ENCODE measurements at places on chromosomes 7 and 10.
A peak's percentile ranks its signal among the peaks of the same experiment; 100 is the strongest.

DNA sequence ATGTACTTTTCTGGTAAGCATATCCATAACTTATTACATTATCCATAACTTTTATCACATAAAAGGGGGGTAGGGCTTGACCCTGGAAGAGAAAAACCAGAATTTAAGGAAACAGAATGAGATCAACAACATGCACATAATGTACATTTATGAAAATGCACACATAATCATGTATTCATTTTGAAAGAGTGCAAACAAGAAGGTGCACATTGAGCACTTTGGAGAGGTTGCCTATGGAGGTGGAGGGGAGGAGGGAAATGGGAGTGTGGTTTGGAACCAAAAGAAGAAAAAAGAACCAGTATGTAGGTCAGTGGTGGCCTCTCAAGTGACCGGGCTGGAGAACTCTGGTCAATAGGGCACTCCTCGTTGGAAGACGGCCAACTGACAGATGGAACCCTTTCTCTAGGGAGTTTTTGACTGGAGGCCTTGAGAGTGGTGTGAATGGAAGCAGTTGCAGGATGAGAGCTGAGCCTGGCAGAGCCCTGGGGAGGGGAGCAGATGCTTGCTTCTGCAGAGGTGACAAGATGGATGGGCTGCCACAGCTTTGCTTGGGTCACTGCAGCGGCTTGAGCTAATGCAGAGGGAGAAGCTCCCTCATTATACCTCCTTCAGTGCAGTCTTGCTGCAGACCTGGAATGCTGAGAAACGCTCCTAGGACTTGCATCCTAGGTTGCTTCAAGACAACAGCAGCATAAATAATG, 192.7 kb downstream of the SEC23IP start:
- no peak for DNase-seq

GRCh38 chr7:85890244-85890811, 703.5 kb upstream of the SEMA3D start:
- DNase-seq: peak; percentile 37

- peak; percentile 27 for DNase-seq
Measured at GRCh38 chr7:118793582-118793981, 569.1 kb downstream of the ANKRD7 start.

DNA sequence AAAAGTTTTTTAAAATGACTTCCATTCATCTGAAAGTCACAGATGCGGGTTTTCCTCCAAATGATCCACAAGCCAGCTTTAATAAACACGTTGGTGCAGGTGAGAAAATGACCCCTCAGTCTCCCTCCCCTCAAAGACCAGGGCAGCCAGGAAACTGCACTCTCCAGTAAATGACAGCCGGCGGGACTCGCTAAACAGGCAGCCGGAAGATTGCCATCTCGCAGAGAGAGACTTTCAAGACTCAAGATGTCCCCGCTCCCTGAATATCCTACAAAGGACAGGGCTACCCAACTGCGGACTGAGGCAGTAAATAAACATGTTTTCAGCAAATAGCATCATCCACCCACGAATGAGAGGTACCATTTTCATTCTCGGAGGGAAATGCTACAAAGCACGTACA, 116.8 kb downstream of the DIP2C start:
- DNase-seq: no peak

- DNase-seq: no peak
Measured at GRCh38 chr10:131111007-131111406, 200.5 kb downstream of the TCERG1L start.

All from suppressor macrophage (primary cell).